ENCODE measurements at places on chromosomes 6 and 20.

GRCh38 chr6:69705954-69706353 is 90.9 kb downstream of the LMBRD1 start:
- DNase-seq: no peak

DNA sequence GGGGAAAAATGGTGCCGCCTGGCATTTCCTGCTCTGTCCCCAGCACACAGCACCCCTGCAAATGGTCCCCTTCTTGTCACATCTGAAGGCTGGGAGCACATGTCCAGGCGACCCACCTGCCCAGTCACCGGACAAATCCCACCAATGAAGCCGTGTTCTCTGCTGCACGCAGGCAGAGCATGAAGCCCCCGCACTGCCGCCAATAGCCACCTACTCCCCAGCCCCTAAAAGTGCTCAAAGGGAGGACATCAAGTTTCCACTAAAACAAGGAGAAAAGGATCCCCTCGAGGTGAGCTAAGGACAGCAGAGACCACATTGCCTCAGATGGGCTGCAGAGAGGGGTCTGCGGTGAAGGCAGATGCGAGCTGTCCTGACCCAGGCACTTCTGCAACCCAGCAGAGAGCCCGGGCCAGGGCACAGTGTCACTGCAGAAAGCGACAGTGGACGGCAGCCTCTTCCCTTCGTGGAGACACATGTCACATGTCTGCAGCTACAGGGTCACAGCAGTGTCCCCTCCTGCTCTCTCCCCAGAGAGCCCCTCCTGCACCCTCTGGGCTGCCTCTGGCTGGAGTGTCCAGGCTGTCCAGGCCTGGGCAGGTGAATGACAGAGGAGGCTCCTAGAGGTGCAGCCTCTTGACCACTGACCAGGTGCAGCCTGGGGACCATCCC is 221.5 kb downstream of the PREX1 start:
- DNase-seq: no peak

- no peak for DNase-seq
Measured at GRCh38 chr6:108622641-108623298, 62.1 kb downstream of the FOXO3 start.

DNA sequence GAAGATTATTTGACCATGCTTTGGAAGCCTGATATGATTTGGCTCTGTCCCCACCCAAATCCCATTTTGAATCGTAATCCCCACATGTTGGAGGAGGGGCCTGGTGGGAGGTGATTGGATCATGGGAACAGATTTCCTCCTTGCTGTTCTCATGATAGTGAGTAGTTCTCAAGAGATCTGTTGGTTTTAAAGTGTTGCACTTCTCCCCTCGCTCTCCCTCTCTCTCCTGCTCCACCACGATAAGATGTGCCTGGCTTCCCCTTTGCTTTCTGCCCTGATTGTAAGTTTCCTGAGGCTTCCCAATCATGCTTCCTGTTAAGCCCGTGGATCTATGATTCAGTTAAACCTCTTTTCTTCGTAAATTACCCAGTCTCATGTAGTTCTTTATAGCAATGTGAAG is 21.7 kb upstream of the FAM217A start:
- no peak for DNase-seq

DNA sequence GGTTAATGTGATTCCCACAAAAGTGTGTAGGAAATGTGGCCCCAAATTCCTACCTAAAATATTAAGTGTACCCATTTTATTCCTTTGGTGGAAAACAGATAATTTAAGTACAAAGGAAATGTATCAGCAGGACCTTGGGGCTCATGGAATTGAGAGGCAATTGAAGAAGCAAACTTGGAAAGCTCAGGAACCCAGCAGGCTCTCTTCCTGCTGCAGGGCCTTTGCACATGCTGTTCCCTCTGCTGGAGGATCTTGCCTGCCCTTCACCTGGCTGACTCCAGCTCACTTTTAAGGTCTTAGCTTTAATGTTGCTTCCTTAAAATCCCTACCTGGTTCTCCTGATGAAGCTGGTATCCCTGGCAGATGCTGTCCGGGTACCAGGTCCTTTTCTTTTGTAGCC is 9.8 kb upstream of the BLCAP start:
- DNase-seq: no peak

DNA sequence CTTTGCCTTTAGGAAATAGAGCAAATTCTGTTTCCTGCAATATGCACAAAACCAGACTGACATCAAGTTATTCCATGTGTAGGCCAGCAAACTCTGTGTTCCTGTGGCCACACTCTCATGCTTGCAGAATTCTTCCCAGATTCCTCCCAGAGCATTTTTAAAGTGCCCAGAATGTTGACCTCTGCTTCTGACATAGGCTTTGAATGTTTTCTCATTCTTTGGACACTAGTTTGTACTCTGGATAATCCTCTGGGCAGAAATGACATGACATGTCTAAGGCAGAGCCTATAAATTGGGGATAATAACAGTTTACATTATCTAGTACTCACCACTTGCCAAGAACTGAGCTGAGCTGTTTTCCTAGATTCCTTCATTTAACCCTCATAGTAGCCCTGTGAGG is 9.2 kb upstream of the EFHC1 start:
- no peak for DNase-seq

GRCh38 chr20:2224368-2224639 is 71.5 kb upstream of the TGM3 start:
- no peak for DNase-seq

- no peak for DNase-seq
Measured at GRCh38 chr20:63699466-63700198, 3.2 kb downstream of the TNFRSF6B start.

- no peak for DNase-seq
Measured at GRCh38 chr6:403659-404655, 12.4 kb downstream of the IRF4 start.

DNA sequence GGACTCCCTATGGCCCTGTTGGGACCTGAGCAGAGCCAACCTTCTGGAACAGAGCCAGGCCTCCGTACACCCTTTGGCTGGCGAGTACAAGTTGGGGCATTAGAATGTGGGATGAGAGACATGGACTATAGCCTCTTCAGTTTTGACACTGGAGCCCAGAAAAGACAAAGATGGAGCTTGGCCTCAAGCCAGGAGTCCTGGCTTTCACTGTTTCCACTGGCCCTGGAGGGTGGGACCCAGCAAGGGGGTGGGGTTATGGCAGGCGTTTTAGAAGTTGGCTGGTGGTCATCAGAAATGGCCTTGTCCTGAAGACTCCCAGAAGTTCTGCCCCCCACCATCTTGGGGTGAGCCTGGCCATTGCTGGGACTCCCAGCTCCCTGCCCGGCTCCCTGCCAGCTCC is 21.8 kb downstream of the ITPR3 start:
- DNase-seq: no peak

DNA sequence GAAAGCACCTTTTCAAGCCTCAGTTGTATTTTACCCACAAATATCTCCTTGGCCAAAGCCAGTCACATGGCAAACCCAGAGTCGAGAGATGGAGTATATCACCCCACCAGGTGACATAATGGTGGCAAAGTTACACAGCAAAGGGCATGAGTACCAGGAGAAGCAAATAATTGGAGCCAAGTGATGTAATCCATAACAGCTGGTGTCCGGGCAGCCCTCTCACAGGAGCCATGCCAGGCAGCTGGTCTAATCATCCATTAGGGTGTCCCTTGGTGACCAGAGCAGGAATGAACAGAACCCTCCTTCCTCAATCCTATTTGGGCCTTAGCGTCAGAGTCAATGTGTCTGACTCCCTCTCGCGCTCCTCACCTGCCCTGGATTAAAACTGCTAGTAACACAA is 272.1 kb downstream of the LRFN2 start:
- no peak for DNase-seq

GRCh38 chr6:29965563-29965872 is 23.2 kb downstream of the HLA-A start:
- peak; percentile 49 for DNase-seq

DNA sequence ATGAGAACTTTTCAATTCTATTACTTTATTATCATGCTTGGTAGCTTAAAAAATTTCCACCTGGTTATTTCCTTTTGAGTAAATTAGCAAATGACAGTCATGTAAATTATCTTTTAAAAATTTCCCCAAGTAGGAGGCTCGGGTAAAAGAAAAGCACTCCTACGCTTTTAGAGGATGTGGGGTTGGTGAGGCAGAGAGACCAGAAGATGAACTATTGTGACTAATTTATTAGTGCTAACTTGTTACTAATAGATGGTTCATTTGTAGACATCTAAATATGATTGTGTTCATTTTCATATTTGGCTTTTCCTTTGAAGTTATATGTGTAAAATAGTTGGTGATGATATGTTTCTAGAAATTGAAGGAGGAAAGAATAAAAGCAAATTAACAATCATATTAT is 27.0 kb downstream of the ZNF292 start:
- DNase-seq: no peak

DNA sequence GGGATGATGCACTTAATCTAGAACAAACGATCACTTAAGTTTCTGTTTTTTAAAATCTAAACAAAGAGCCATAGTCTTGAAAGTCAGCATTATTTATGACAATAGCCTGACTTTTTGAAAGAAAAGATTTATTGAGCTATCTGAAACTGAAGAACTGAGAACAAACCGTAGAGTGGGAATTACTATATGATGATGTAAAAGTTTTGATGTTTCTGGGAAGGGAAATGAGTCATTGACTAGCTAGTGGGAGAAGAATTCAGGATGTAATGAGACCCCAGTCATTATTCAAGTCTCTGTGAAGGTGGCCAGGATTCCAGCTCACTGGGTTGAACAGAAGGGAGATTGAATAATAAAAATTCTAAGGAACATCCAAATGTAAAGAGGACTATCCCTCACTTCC is 83.4 kb upstream of the FABP7 start:
- no peak for DNase-seq

DNA sequence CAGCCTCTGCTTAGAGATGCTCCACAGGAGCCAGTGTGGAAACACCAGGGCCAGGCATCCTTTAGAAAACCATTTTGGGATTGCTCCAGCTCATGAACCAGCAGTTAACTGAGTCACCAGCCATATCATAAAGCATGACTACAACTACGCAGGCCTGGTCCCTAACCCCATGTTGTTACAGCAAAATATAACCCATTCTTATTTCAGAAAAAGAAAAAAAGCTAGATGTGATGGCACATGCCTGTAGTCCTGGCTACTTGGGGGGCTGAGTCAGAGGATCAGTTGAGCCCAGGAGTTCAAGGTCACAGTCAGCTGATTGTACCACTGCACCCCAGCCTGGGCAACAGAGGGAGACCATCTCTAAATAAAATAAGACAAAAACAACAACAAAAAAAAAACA is 36.8 kb downstream of the C6orf15 start:
- DNase-seq: no peak

GRCh38 chr6:136774228-136775041 is 17.8 kb downstream of the MAP3K5 start:
- DNase-seq: no peak

DNA sequence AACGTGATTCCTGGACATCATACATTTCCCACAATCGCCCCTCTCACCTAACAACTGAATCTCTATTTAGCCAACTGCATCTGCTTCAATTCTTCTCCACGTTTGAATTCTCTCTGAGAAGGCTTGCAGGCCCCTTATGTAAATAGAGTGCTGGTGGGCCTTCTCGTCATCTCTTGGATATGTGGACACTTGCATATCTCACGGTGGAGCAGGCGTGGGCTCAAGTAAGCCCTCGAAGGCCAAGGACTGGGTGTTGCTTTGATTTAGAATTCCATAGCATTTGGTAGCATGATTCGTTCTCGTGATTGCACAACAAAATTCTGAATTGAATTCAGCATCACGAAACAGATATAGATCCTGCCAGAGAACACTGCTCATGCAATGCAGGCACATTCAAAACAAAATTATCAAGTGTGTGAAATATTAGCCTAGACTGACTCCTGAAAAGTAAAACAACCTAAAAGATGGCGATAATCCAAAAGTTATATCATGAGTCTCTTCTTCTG is 613.6 kb downstream of the TFAP2A start:
- DNase-seq: no peak

- DNase-seq: no peak
Measured at GRCh38 chr20:6341491-6341890, 218.7 kb upstream of the FERMT1 start.

- no peak for DNase-seq
Measured at GRCh38 chr20:16293590-16293989, 279.7 kb downstream of the KIF16B start.

- no peak for DNase-seq
Measured at GRCh38 chr6:139706912-139707311, 332.5 kb upstream of the CITED2 start.

DNA sequence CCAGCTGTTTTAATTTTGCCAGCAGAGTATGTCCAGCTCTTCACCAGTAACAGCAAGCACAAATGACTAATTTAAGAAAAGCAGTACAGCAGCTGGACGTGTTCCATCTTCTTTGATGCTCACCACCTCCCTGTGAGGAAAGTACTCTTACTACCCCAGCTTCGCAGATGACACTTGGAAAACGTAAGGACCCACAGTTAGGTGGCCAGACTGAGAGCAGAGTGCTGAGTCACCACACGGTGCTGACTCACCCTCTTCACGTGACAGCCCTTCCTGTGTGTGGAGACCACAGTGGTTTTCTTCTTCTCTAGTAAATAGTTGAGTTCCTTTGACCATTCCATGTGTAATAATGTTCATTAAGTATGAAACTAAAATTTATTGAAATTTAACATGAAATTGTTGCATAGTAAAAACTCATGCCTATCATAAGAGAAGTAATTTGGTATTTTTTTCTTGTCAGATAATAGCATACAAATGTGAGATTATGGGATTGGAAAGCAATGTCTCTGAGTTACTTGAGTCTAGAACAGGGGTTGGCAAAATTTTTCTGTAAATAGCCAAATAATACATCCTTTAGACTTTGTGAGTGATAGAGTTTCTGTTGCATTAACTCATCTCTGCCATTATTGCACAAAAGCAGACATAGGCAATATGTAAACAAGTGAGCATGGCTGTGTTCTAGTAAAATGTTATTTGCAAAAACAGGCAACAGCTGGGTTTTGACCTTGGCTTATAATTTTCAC is 76.6 kb downstream of the SLX4IP start:
- DNase-seq: peak; percentile 9

DNA sequence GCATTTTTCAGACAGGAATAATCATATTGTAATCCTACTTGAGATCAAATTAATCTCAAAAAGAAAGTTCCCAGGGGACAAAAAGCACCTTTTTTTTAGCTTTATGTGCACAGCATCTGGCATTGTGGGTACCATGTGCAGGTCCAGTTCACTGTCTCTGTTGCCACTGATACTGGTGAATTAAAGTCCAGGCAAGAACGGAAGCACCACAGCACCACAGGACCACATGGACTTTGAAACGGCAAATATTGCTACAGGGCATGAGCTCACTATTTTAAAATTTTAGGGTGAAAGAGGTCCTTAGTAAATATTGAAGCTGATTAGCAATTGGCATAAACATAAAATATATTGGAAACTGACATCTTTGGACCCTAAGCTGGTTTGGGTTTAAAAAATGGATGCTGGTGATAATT is 709.0 kb downstream of the EPM2A start:
- no peak for DNase-seq

All from NAMALWA (cell line).